Keratinocyte (primary cell): ENCODE measurements at places on chromosomes 3 and 15. TPM values are rescaled to one million over a fixed set of nuclear protein-coding genes. Genes with fewer than 3 reads are reported as not detected.

Gene CFAP91
- polyA plus RNA-seq = not detected in 3 replicates

Gene IGDCC3
- polyA plus RNA-seq = not detected in 3 replicates

Gene SELENOT
- polyA plus RNA-seq = 357 to 668 TPM (median 597 TPM) in 3 replicates

Gene FBN1
- polyA plus RNA-seq = 3.1 to 4.8 TPM (median 3.5 TPM) in 3 replicates

Gene LTK
- not detected in 3 replicates for polyA plus RNA-seq

Gene P2RY14
- not detected in 3 replicates for polyA plus RNA-seq
